M059J (cell line): ENCODE measurements at places on chromosomes 7 and 10. TPM values are rescaled to one million over a fixed set of nuclear protein-coding genes. Genes with fewer than 3 reads are reported as not detected.
A peak's percentile ranks its signal among the peaks of the same experiment; 100 is the strongest.

DNA sequence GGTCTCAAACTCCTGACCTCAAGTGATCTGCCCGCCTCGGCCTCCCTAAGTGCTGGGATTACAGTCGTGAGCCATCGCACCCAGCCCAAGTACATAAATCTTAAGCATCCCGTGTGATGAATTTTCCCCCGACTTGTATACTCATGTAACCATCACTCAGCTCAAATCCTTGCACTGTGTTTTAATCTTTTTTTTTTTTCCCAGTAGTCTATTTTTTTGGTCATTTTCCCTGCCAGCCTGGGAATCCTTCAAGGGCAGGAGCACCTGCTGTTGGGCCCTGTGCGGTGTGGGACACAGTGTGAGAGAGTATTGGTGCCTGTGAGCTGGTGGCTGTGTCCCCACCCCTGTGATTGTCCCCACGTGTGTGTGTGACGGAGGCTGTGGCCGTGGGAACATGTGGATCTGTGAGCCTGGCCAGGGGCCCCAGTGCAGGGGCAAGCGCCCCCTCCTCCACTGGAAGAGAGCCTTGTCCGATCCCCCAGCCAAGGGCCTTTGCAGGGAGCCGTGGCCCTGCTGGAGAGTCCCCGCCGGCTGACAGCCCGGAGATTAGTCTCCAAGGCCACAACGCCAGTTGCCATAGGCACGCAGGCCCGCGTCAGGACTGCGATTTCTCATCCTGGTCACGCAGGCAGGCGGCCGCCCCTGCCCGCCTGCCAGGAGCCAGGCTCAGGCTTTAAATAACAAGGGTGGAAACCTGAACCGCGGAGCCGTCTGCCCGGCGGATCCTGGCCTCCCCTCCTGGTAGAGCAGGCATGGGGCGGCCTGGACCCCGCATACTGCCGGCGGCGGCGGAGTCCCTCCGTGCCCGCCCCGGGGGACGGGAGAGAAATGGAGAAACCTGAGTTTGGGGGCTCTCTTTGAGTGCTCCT, 26.5 kb downstream of the GTF2IRD1 start:
- DNase-seq, result peak; percentile 95

GRCh38 chr10:106938513-106938912, 226.0 kb downstream of the SORCS1 start:
- peak; percentile 2 for DNase-seq

DNA sequence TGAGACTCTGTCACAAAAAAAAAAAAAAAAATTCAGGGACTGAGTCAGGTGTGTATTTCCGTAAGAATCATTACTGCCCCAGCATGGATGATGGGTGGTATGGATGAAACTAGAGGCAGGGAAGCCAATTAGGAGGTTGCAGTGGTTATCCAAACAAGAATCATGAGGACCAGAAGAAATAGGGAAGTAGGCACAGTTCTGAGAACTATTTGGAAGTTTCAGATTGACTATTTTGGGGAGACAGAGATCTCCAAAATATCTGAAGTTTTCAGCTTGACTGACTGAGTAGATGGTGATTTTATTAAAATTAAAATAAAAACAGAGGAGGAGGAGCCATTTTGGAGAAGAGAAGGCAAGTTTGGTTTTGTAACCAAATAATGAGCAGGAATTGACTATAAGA, 119.4 kb upstream of the NRBF2 start:
- no peak for DNase-seq

- DNase-seq, result no peak
Measured at GRCh38 chr10:85922356-85923129, 444.1 kb downstream of the GRID1 start.

Gene LRRTM3
- not detected in 2 replicates for total RNA-seq
